ENCODE measurements at places on chromosomes 7 and 10.

- no peak for DNase-seq
Measured at GRCh38 chr7:151366166-151366879, 24.7 kb downstream of the NUB1 start.

GRCh38 chr7:82335927-82336326, 107.7 kb downstream of the CACNA2D1 start:
- DNase-seq, result peak; percentile 45

DNA sequence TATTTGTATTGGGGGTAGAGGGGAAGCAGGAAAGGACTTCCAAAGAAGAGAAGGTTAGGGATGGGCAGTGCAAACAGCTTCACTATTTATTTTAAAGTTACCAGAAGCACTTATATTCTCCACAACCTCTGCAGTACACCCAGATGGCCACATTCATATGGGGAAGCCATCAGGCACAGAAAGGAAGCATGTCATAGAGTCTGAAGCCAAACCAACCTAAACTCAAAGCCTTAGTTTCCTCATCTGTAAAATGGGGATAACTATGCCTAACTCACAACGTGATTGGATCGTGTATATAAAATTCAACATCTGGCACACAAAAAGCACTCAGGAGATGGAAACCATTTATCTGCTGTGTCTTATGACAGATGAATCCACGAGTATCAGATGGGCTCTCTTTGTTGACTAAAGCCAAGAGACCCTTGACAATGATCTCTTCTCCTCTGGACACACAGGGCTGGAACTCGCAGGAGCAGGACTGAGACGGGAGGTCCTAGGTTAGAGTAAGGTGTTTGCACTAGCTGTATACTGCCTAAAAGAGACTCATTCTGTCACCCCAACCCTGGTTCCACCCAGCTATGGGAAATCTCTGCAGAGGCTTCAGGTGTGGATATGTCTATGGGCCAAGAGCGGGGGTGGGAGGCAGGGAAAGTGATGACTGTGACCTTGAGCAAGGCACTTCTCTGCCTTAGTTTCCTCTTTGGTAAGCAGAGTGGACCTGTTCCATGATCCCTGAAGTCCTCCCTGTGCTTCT, 1.8 kb downstream of the KIAA1549 start:
- DNase-seq, result peak; percentile 21

DNA sequence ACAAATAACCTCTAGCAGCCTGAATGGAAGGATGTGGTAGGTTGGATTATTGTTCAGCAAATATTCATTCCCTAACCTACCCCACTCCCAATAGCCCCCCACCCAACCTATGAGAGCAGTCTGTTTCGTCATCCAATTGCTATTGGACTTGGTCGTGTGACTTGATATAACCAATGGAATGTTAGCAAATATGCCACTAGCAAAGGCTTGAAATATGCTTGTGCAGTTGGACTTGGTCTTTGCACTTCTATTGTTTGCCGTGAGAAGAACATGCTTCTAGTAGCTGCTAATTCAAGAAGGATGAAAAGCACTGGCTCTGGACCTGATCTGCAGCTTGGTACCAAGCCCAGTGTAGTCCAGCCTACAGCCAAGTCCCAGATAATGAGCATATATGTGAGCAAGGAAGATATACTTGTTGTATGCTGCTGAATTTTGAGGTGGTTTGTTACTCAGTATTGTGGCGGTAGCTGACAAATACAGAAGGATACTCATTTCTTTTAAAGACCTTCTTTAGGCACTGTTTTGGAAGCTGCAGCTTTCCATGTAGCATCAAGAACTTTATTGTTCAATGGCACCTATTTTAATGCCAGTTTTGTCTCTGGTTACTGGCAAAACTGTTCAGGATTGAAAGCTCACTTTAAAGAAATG, 180.4 kb downstream of the EXOC4 start:
- DNase-seq, result no peak

GRCh38 chr7:128206017-128206746, 34.9 kb upstream of the LEP start:
- DNase-seq, result no peak

- no peak for DNase-seq
Measured at GRCh38 chr10:76763376-76763775, 874.2 kb downstream of the KCNMA1 start.

- DNase-seq, result no peak
Measured at GRCh38 chr10:88755753-88756152, 4.1 kb upstream of the LIPN start.

DNA sequence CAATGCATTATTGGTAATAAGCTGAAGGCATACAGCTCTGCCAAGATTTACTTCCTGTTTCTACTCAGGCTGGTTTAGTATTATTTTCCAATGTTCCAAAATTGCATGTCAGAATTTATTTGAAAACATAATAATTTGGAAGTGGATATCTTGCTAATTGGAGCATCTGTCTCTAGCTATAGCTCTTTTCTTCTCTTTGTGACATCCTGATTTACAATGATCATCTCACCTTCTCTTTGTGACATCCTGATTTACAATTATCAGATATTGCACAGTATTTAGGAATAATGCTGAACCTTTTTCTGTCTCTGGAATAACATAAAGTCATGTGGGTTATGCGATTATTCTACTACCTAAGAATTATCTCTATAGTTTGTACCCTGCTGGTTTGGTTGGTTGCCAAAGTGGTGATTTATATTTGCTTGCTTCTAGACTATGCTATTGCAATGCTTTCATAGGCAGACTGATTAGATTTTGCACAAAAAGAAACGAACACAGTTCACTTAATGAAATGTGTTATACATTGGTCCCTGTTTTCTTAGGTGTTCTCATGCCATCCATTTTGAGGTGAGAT, 44.3 kb upstream of the CABCOCO1 start:
- no peak for DNase-seq

DNA sequence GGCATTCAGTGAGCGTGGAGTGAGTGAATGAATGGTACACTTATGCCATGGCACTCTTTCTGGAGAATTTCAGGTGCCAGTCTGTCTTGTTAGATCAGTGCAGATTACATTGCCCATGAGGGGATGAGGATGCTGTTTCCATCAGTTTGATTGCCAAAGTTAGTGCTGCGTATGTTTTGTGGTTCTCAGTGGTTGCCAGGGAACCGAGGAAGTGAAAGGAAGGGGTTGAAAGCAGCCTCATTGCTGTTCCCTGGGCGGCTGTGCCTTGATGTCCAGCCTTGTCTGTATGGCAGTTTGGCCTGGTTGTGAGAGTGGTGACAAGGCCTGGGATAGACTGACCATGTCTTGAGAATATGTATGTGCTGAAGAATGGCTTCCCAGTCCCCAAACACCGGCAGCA, 30.2 kb downstream of the WBP1L start:
- no peak for DNase-seq

GRCh38 chr10:76119515-76119914, 688.1 kb downstream of the LRMDA start:
- DNase-seq, result no peak

DNA sequence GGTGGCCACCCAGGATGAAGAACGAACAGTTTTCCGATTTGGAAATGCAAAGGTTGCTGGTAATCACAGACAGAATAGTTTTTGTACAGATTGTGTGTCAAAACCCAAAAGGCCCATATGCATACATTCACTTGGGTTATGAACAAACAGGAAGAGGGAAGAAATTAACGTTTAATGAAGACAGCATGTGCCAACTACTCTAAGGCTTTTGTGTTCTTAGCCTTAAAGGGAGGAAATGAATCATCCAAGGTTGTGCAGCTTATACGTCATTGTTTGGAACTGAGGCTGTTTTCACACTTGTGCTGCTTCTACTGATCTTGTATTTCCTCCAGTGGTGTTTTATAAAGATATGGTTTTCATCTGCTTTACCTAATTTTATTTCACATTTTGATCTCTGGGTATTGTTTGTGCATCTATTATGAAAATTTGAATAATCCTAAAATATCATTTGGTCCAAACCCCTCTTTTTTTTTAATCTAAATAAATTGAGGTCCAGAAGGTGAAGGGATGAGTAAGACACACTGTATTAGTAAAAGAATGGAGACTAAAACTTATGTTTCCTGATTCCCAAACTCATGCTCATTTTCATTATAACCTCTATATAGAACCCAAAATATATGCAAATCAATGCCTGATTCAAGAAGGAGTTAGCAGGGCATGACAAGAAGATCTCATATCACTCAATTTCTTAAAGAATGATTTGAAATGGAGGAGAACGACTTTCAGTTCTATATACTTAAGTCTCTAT, 373.1 kb downstream of the THSD7A start:
- DNase-seq, result no peak

- no peak for DNase-seq
Measured at GRCh38 chr7:81816312-81816711, 46.5 kb upstream of the HGF start.
